Activated gamma-delta T cell treated with Interleukin-2 at 50 U/mL for 16 hours (primary cell): ENCODE measurements at places on chromosomes 1 and 21.

DNA sequence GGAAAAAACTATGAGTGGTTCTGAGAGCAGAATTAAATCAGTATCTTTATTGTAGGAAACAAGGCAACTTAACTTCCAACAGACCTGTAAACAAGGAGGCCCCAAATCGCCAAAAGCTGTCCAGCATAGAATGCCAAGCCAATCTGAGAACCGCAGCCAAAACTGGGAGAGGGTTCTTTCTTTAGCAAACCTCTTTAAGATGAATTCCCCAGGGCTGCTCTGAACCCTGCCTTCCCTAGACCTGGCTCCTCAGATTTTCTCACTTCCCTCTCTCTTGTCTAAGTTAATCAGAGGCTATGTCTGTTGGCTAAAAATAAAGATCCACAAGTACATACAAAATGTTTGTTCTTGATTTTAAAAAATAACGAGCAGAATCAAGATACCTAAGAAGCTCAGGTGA is 141.4 kb downstream of the SMYD3 start:
- no peak for DNase-seq

- no peak for DNase-seq
Observed at GRCh38 chr1:36560621-36561360, 78.1 kb upstream of the CSF3R start.

- DNase-seq: no peak
Observed at GRCh38 chr1:53160924-53161378, 18.5 kb upstream of the SLC1A7 start.

DNA sequence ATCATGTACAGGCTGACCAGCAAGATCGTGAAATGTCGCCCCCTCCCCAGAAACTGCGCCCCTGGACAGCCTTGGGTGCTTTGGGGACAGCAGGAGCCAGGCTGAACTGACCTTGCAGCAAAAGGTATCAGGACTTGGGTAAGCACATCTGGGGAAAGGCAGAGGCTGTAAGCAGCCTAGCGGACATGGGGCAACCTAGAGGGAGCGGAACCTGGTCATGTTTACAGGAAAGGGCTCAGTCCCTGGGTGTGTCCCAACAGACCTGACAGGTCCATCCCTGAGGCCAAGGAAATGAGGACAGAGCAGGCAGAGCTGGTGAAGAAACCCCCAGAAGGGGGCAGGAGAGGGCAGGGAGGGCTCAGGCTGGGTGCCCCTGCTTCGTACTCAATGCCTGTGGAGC is 3.1 kb upstream of the S100A8 start:
- no peak for DNase-seq

GRCh38 chr1:35382107-35382506 is 113.6 kb downstream of the ZMYM4 start:
- no peak for DNase-seq

DNA sequence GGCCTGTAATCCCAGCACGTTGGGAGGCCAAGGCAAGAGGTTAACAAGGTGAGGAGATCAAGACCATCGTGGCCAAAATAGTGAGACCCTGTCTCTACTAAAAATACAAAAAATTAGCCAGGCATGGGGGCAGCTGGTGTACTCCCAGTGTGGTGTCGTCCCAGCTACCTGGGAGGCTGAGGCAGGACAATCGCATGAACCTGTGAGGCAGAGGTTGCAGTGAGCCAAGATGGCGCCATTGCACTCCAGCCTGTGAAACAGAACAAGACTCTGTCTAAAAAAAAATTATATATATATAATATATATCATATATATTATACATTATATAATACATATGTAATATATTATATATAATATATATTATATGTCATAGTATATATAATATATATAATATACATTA is 249.2 kb upstream of the TPTE start:
- DNase-seq: no peak

- DNase-seq: no peak
Observed at GRCh38 chr1:205535866-205536758, 31.6 kb downstream of the CDK18 start.

DNA sequence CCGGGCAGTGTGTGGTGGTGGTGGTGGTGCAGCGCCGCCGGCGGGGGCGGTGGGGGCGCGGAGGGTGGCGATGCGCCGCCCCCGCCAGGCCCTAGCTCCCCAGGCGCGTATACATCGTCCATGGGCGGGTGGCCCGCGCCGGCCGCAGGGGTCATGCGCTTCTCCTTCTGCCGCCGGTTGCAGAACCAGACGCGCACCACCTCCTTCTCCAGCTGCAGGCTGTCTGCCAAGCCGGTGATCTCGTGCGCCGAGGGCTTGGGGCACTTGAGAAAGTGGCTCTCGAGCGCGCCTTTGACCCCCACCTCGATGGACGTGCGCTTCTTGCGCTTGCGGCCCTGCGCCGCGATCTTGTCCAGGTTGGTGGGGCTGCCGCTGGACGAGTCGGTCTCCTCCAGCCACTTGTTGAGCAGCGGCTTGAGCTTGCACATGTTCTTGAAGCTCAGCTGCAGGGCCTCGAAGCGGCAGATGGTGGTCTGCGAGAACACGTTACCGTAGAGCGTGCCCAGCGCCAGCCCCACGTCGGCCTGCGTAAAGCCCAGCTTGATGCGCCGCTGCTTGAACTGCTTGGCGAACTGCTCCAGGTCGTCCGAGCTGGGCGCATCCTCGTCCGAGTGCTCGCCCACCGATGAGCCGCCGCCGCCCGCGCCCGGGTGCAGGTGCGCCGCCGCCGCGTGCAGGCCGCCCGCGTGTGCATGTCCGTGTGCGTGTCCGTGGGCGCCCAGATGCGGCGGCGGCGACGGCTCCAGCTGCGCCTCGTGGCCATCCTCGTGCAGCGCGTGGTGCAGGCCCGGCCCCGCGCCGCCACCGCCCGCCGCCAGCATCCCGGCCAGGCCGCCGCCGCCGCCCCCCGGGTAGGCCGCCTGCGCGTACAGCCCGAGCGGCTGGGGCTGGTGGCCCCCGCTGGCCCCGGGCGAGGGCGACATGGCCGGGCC is 926 bp downstream of the POU3F1 start:
- no peak for DNase-seq

DNA sequence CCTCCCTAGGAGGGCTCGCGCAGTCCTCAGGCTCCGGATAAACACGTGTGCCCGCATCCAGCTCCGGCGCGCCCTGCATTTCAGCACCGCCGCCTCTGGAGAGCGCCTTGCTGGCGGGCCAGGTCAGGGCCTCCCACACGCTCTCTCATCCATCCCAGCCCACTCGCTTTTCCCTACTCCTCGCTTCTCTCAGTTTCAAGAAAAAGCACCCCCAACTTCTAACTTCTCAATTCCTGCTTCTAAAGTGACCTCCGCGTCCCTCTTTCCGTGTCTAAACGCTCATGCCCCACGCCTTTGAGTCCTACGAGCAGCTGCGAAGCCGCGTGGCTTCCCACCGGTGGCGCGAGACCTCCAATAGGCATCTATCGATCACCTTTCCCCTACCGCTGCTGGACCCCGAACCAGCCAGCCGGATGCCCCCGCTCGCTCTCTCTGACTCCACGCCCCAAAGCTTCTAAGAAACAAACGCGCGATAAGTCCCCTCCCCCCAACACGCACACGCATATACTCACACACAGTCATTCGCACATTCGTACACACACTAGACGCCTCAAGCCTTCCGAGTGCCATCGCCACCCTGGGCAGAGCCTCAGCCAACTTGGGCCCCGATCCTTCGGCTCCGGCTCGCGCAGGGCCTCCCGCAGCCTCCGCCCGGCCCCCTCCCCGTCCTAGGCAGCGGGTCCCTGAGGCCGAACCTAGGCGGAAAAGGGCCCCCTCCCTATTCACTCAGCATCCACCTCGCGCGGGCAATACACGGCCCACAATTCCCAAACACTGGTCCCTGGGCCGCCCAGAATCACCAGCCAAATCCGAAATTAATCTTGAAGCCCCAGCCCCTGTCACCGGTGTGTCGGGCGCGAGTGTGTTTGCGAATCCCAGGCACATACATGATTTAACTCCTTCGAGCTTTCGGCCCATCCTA is 1.1 kb downstream of the NMNAT2 start:
- DNase-seq: peak; percentile 24

GRCh38 chr1:86750530-86750929 is 46.2 kb downstream of the SH3GLB1 start:
- DNase-seq: no peak

DNA sequence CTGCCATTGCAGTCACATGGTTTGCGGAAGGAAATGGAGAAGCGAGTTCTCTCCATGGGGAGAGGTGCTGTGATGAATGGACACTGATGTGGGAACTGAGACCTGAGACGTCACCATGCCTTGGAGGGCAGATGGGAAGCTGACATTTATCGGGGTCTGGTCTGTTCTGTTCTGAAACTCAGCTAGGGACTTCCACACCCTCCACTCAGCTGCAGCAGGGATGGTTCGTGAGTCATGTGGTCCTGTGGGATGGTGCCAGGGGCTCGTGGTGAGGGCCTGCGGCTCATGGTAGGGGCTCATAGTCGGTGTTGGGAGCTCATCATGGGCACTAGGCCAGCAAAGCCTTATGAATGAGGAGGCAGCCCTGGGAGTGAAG is 6.1 kb downstream of the GPR137B start:
- no peak for DNase-seq

DNA sequence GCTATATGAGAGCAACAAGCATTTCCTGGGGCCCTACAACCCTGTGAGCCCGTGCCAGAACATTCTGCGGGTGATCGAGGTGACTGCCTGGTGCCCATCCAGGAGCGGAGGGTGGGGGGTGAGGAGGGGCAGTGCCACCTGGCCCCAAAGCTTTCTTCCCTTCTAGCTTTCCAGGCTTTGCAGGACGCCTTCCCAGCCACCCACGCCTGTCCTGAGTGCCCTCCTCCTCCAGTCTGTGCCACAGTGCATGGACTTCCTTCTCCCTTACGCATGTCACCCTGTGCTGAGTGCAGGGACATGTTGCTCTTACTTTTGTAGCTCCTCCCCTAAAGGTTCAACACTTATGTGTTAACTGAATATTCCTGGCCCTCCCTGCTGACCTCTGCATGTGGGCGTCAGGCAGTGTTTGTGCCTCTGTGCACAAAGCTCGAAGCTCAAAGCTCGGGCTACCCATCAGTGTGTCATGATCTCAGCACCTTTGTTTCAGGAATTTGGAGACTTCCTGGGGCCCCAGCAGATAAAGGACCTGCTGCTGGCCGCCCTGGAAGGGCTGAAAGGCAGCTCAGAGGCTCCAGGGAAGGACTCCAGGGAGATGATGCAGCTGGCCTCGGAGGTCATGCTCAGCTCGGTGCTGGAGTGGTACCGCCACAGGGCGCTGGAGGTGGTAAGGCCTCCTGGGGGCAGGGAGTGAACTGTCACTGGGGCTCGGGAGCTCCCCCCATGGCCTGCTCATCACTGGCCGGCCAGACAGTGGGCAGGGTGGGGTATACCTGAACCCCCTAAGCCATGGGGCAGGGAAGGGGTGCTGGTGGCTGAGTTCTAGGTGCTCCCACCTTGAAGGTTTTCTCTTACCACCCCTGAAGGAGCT is 36.7 kb upstream of the TTC4 start:
- DNase-seq: no peak

GRCh38 chr21:44527156-44527982 is 12.6 kb downstream of the KRTAP10-1 start:
- DNase-seq: no peak

- DNase-seq: no peak
Observed at GRCh38 chr1:100713626-100714025, 5.9 kb upstream of the VCAM1 start.

- no peak for DNase-seq
Observed at GRCh38 chr1:11568687-11569086, 85.5 kb downstream of the FBXO2 start.

- no peak for DNase-seq
Observed at GRCh38 chr1:48222501-48223242, at the start of gene SLC5A9. Gene SLC5A9 (plus strand): TSS chr1:48222716. CDS start chr1:48222737, 21 bp downstream.

DNA sequence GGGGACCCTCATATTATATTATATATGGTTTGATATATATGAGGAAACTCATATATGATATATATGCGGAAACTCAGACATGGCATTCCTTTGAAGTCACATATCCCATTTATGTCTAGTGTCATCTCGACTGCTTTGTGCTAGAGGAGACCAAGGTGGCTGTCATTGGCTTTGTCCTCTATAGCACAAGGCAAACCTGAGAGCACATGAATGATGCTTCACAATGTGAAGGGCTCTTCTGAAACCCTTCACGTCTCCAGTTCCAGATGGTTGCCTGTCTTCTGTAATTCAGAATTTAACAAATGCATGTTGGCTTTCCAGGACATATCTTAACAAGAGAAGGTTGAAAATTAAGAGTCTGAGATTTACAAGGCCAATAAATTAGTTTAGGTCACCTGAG is 303.6 kb downstream of the BARHL2 start:
- DNase-seq: no peak

DNA sequence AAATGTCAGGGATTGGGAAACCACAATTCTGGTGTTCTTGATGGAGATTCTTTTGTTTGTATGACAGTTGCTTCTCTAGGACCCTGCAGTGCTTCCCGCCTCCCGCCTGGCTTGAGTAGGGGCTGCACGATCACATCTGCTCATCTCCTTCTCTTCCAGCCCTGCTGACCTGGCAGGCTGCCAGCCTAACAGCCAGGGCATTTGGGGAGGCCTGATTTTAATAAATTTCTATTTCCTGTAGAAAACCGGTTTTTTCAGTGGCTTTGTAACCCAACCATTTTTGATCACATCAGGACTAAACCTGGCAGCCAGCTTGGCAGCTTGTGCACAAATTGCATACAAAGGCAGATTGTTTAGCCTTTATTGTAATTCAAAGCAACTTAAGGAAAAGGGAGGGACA is 78.9 kb downstream of the UBE2U start:
- DNase-seq: no peak
